ENCODE measurements at places on chromosomes 5 and 9.

GRCh38 chr5:159712672-159713071 lies 203.6 kb upstream of the ADRA1B start:
- DNase-seq: no peak

DNA sequence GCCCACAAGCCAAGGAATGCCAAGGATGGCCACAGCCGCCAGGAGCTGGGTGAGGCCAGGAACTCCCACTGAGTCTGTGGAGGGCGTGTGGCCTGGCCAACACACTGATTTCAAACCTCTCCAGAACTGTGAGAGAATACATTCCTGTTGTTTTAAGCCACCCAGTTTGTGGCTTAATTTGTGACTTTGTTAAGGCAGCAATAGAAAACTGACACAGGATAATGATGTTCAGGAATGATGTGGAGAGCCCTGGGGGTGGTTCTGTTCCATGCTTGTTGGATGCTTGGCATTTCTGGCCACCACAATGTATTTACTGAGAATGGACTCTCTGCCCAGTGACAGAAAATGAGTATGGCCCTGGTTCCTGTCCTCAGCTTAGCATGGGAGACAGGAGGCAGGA lies 82.8 kb downstream of the DAP start:
- no peak for DNase-seq

- DNase-seq: no peak
Observed at GRCh38 chr5:1220831-1221230, 4.3 kb upstream of the SLC6A18 start.

- no peak for DNase-seq
Observed at GRCh38 chr5:141875795-141876627, 2.2 kb downstream of the PCDH1 start.

- no peak for DNase-seq
Observed at GRCh38 chr9:108751369-108751768, 104.4 kb downstream of the ACTL7B start.

- no peak for DNase-seq
Observed at GRCh38 chr5:32942225-32942989, 231.3 kb downstream of the NPR3 start.

GRCh38 chr9:107363516-107364152 lies 80.6 kb downstream of the RAD23B start:
- DNase-seq: no peak

GRCh38 chr5:165015126-165015525 lies 1509.7 kb downstream of the MAT2B start:
- DNase-seq: no peak

DNA sequence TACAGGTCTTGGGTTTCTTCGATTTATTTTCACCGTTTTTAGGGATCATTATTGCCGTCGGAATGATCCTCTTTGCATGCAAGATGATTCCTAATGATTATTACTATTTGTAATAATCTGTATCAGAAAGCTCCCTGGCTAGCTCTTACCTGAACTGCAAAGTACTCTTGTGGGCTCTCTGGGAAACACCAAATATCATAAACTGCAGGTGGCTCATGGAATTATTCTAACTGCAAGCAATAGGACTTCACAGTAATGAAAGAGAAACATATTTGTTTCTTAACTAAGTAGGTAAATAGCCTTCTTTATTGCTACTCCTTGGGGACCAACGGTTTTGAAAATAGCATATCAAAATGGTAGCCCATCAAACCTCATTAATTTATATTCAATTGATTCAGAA lies 219.4 kb downstream of the NFIB start:
- no peak for DNase-seq

- no peak for DNase-seq
Observed at GRCh38 chr9:68496356-68496755, 44.3 kb downstream of the TMEM252 start.

GRCh38 chr5:33439905-33440481 lies 772 bp upstream of the TARS1 start:
- no peak for DNase-seq
